Ascending aorta (tissue), 2 donors: ENCODE measurements at places on chromosomes 5 and 9. TPM values are rescaled to one million over a fixed set of nuclear protein-coding genes. Genes with fewer than 3 reads are reported as not detected.

- no peak for DNase-seq
These were observed 4.1 kb downstream of the BAG1 start for GRCh38 chr9:33260372-33260771.

FOXD4L5 gene
- not detected for total RNA-seq

DNA sequence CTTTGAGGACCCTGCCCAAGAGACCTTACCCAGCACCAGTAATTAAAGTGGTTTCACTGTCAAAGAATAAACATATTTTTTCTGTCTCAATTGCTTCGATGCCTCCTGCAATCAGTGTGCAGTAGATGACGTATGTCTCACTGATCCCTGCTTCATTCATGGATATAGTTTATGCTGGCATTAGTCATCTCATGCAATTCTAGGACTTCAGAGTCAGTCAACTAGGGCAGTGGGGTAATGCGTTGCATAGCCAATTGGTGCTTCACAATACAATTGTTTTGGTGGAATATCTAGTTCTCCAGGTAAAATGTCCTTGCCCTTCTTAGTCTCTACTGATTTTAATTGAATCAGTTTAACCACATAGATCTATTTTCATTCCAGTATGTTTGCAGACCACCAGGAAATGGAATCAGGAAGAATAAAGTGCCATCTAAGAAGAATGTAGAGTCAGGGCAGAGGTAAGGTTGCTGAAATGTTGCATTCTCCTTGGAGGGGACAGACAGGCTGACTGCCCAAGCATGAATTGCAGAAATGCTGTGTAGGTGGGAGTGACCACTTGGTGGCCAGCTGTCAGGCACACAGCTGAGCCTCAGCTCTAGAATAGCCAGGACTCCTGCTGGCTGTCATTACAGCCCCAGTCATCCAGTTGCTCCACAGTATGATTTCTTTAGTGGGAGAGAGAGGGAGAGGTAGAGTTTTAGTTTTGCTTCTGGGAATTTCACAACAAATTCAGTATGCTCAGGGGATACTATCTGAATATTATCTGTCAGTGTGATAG, 73.5 kb upstream of the MEGF10 start:
- DNase-seq: no peak

GRCh38 chr9:132774886-132775285, 103.2 kb downstream of the AK8 start:
- no peak for DNase-seq

DNA sequence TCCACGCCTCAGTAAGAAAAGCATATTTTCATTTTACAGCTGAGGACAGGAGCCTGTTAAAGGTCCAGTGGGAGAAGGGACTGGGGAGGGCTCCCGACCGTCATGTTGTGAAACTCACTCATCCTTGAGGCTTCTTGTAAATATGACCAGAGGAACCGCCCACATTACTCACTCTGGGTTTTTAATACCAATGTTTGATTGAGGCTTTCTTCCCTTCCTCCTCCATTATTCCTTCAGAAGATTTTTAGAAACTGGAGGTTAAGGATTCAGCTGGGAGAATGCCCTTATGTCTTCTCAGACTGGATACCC, 61.4 kb upstream of the GLRX start:
- no peak for DNase-seq
